ENCODE measurements at places on chromosomes 16 and 17.
A peak's percentile ranks its signal among the peaks of the same experiment; 100 is the strongest.

- no peak for DNase-seq
These were observed 27.9 kb upstream of the HSBP1 start for GRCh38 chr16:83779886-83780285.

DNA sequence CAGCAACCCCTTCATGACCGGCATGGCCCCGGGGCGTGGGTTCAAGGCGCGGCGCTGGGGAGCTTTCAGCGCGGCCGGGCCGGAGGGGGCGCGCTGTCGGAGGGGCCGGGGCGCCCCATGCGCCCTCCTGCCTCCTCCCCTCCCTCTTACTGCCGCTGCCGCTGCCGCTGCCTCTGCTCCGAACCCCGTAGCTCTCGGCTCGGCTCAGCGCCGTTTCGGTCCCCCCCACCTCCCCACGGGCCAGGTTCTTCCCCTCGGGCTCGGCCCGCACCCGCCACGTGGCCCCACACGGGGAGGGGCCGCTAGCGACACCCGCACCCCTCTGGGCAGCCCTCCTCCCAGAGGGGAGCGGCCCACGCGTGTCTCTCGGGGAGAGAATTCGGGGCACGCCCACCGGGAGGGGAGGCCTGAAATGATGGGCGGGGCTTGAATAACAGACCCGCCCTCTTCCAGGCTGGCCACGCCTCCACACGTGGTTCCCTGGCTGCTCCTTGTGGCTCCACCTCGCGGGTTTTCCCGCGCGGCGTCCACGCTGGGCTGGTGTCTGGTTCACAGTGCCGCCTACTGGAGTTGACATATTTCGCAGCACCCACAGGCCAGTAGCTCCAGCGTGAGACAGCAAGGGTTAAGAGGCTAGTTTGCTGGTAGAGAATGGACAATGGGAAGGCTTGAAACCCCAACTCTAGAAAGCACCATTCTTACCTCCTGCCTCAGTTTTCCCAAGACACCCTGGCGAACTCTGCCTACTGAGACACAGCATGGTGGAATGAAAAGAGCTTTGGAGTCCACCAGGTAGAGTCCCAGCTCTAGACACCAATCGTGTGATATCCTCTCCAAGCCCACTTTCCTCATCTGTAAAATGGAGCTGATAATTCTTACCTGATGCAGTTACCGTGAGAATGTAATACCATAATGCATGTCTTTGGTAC lies at the start of gene KCNH4:
KCNH4 (minus strand) TSS at position 221 of the 929 bp plus-strand sequence; CDS start at position 24, 197 bp downstream.
- DNase-seq, result peak; percentile 96

DNA sequence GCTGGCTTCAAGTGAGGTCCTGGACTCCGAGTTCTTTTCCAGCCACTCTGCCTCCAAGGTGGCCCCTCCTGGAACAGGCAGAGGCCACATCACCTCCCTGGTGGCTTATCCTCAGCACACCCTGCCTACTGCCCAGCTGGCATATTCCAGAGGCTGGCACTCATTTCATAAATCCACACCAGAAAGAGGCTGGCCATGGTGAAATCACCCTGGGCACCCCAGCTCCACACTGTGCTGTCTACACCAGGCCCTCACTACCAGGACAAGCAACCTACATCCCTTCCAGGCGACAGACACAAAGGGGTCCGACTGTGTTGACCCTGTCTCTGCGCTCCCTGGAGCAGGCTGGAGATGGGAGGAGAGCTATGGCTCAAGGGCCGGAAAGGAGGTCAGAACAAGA lies 100.2 kb downstream of the C16orf78 start:
- DNase-seq, result no peak

- no peak for DNase-seq
These were observed 23.4 kb downstream of the NUP85 start for GRCh38 chr17:75228847-75229246.

- DNase-seq, result peak; percentile 91
These were observed 1.4 kb downstream of the MSL1 start for GRCh38 chr17:40122999-40123810.

- no peak for DNase-seq
These were observed 32.3 kb downstream of the TNFRSF13B start for GRCh38 chr17:16939606-16940115.

Data from activated CD4-positive, alpha-beta T cell treated with anti-CD3 and anti-CD28 coated beads, Interleukin-2, amount 10 ng/mL, durations not matched to agents 24 days and 14 days (primary cell).